Esophagus mucosa (tissue), 1 donor: ENCODE measurements at places on chromosomes 4 and X. TPM values are rescaled to one million over a fixed set of nuclear protein-coding genes. Genes with fewer than 3 reads are reported as not detected.
A peak's percentile ranks its signal among the peaks of the same experiment; 100 is the strongest.

GRCh38 chr4:5709207-5709575 is 832 bp upstream of the EVC2 start:
- ATAC-seq = no peak

DNA sequence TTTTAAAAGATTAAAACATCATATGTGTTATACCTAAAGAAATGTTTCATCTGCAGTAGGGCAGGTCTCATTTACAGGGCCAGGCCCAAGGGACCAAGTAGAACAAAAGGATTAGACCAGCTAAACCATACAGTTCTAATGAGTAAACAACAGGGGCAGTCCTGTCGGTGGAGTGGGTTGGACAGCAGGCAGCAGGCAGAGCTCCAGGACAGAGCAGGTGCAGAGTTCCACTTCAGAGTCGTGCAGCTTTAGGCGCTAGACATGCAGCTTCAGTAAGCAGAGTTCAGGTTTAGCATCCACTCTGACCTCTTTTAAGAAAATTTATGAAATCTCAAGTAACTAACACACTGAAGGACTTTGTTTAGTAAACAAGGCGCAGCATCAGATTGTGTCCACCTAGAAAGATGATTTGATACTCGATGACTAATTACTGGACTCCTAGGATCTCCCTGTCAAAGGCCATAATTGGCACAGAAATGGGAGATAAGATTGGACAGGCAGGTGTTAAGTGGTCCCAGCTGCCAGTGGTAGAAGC is 487.7 kb upstream of the INTU start:
- ATAC-seq = no peak

GRCh38 chrX:82081027-82081426 is 879.1 kb downstream of the SH3BGRL start:
- no peak for ATAC-seq

GRCh38 chr4:12562476-12563140 is 921.5 kb downstream of the RAB28 start:
- no peak for ATAC-seq

DNA sequence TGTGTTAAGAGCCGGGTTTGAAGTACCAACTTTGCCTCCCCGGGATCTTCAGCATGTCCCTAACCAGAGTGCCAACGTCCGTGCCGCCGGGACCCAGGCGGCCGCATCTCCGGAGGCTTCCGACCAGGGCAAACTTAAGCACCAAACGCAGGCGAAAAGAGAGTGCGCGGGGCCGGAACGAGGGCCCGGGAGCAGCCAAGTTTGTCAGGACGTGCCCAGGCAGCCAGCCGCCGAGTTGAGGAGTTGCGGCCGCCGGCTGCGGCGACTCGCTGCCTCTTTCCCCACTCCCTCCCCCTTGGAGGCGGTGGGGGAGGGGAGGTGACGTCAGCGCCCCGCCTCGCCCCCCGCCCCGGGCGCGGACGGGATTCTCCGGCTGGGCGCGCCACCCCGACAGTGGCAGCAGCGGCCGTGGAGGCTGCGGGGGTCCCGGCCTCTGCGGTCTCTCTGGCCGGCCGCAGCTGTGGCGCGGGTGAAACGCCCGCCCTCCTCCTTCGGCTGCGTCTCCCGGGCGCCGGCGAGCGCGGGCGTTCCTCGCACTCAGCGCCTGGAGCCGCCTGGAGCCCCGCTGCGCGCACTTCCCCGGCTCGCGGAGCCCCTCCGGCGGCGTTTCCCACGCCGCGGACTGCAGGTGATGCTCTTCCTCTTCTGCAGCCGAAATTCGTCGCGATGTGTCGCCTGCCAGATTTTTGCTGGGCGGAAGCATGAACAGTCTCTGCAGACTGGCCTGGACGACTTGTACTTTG is 2.9 kb upstream of the FAT1 start:
- ATAC-seq = peak; percentile 68

DNA sequence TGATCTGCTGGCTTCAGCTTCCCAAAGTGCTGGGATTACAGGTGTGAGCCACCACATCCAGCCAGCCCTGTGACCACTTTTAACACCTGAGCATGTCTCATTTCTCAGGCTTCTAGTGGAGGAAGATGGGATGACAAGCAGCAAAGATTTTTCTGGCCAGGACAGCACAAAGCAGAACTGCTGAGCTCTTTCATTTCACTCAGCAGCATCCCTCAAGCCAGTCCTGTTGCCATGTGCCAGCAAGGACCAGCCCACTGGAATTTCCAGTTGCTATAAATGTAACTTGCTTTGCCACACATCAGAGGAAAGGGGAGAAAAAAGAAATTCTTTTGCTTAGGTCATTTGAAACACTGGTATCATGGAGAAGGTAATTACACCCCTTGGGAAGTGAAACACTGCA is 75.9 kb downstream of the SLC9A7 start:
- ATAC-seq = no peak

DNA sequence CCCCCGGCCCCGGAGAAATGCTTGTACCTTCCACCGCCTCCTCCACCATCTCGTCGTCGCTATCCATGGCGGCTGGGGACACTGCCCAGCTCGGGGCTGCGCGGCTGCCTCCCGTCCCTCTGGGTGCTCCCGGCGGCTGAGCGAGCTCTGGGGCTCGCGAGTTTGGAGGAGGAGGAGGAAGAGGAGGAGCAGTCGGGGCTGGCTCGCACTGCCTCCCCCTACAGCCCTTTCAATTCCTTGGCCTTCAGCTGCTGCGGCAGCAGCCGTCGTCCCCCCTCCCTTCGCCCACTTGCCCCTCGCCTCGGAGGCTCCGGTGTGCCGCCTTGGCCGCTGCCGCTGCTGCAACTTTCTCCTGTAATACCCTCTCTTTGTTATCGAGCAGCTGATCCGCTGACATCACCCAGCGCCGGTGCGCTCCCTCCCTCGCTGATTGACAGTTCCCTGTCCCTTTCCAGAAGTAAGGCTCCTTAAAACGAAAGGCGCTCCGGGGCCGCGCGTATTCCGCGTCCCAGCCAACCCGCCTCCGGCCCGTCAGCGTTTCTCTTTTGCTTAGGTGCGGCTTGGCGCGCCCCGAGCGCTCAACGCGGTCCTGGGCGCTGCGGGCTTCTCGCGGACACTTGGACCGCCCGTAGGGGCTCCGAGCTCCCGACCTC is at the start of gene SETD7:
SETD7 (minus strand) TSS at position 149 of the 653 bp plus-strand sequence; CDS start at position 67, 82 bp downstream.
- ATAC-seq = peak; percentile 71

DNA sequence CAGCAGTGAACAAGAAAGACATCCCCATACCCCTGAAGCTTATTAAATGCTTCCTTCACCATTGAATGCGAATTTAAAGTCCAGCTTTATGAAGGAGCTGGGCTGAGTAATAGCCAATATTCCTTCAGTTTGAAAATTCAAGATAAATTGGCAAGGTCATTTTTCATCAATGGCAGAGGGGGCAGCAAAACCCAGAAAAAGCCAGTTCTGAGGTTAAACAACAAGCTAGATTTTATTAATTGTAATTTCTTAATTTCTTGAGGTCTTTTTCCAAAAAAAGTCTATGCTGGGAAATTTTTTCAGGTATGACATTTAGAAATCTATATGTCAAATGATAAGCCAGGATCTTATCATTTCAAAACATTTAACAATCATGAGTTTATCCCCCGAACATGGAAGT is 808.9 kb downstream of the RPA4 start:
- no peak for ATAC-seq

DNA sequence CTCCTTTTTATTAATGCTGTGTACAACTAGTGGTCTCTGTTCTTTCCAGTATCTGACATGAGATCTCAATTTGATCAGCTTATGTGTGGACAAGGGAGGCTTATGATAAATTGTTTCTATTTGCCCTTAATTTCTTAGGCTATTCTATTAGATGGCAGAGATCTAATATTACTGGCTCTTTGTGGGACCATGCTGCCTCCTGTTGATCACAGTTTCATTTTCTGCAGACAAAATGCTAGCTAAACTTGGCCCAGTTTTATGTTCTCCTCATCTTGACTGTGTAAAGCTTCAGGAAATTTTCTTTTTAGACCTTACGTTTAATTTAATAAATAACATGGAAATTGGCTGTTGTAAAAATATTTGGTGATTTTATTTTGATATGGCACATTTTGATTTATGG is 627.1 kb upstream of the AADAT start:
- ATAC-seq = no peak

DNA sequence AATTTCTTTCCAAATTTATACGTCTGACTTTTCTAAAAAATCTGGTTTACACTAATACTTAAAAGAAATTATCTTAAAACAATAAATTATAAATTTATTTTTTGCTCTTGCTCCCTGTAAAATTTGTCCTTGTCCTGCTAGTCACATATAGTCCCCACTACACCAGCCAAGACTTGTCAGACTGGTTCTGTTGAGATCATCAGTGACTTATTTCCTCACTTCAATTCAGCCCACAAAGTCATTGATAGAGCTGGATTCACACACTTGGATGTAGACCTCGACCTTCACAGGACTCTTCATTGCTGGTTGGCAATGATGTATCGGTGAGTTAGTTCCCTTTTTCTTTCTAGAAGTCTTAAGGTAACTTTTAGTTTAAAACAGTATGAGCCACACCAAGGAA is at the start of gene TMPRSS11E:
TMPRSS11E (plus strand) TSS at position 263 of the 400 bp plus-strand sequence; CDS start at position 313, 50 bp downstream.
- peak; percentile 82 for ATAC-seq

GRCh38 chrX:79081895-79082512 is 62.5 kb upstream of the GPR174 start:
- peak; percentile 55 for ATAC-seq

- no peak for ATAC-seq
Measured at GRCh38 chr4:88962396-88962795, 94.6 kb downstream of the FAM13A start.

DNA sequence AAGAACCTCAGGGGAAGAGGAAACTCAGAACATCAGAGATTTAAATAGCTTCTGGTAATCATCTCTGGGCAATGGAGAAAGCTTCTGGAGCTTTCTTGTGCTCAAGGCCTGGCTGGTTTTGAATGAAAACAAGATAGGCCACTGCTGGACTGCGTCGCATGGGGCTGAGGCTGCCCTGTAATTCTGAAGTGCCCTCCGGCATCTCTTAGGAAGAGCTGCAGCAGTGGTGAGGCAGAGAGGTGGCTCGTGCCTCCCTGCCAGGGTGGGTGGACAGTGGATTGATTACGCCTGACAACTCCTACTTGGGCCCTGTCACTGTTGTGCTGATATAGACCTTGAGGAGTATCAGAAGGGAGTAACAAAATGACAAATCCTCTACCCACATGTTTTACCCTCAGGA is 279.7 kb downstream of the NR3C2 start:
- no peak for ATAC-seq

GRCh38 chr4:44446191-44446590 is 2.4 kb downstream of the KCTD8 start:
- ATAC-seq = no peak

GRCh38 chrX:87525771-87526229 is 8.2 kb downstream of the KLHL4 start:
- no peak for ATAC-seq

DNA sequence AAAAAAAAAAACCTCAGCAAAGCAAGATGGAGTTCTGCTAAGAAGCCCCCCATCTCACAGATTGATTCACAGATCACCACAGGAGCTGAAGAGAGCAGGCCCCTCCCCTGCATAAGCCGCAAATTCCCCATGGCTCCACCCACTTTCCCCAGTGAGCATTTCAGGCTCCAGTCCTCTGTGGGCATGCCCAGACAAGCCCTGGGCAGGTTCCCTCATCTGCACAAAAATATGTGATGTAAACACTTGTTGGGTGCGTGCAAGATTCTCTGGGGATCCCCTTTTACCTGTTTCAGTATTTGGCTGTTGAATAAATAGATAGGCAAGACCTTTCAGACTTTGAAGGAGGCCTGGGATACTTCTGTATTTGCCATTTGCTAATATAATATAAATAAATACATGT is 514.3 kb downstream of the PCDH7 start:
- ATAC-seq = peak; percentile 23

DNA sequence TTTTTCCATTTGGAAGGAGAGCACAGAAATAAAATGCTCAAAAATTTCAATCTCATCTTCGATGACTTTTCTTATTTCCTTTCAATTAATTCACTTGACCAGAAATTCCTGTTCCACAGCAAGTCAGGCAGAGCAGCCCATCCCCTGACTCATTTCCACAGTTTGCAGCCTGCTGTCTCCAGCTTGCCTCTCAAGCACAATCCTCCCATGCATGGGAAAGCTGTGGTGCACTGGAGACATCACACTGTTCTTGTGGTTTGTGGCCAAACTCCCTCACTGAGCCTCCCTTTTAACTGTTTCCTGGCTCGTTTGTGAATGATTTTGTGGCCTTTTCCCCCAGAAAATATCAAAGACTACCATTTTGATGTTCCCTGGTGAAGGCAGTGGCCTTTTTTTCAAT is 114.0 kb upstream of the ENPEP start:
- ATAC-seq = peak; percentile 88

- no peak for ATAC-seq
Measured at GRCh38 chr4:148845609-148846008, 403.4 kb upstream of the NR3C2 start.

DNA sequence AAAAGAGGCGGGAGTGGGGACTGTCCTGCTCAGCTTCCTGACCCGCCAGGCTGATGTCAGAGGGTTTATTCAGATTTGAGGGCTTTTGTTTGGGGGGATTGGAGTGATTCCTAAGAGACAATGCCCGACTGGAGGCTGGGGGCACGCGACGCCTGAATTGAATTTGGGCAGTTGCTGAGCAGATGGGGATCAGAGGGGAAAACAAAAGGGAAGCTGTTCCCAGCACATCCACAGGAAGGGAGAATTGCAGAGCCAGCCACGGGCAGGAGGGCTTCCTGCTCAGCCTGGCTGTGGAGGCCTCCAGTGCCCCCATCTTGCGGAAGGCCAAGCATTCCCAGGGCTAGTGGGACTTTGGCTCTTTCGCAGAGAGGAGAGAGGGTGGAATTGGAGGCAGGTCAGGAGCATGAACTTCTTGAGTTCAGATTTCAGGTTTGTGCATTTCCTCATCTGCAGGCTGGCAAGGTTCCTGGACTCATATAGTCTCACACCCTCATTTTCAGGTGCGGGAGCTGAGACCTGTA is 162.8 kb downstream of the NHS start:
- ATAC-seq = peak; percentile 52

DNA sequence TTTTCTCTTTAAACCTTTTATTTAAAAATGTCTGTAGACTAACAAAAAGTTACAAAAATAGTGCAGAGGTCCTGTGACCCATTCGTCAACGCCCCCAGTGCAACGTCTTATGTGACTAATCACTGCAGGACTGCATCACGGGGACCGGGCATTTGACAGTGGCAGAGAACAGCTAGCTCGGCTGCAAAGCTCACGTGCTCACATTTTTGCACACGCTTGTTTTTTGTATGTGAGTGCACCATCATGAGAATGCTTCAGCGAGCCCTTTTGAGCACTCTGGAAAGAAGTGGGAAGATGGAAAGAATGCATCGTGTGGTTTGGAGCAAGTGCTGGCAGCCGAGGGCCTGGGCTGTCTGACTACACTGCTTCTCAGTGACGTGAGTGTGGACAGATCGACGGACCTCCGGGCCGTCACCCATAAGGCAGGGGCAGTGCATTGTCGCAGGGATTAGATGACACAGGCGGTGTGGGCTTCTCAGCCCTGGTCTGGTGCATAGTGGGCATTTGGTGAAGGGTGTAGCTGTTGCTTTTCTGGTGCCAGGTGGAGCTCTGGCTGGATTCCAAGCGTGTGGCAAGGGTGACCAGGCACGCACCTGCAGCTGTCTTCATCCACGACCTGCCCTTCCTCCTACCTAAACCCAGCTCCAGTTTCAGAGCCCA is 17.7 kb downstream of the SPON2 start:
- ATAC-seq = peak; percentile 18

- no peak for ATAC-seq
Measured at GRCh38 chr4:89243733-89244252, 63.8 kb downstream of the GPRIN3 start.

KCND1 gene
- 0.28 TPM for total RNA-seq

UGT2B17 gene
- 0.20 TPM for total RNA-seq

CXorf49 gene
- 0.40 TPM for total RNA-seq

MAPK10 gene
- 4.3 TPM for total RNA-seq

SPANXB1 gene
- not detected for total RNA-seq

SERPINA7 gene
- total RNA-seq = not detected

CT45A3 gene
- total RNA-seq = not detected

GBA3 gene
- 0.12 TPM for total RNA-seq

NSUN7 gene
- total RNA-seq = 2.0 TPM

RNF128 gene
- total RNA-seq = 5.2 TPM
